ENCODE measurements at places on chromosomes 16 and 17.

GRCh38 chr17:79007504-79008381, 1.8 kb downstream of the CANT1 start:
- peak; percentile 63 for DNase-seq

DNA sequence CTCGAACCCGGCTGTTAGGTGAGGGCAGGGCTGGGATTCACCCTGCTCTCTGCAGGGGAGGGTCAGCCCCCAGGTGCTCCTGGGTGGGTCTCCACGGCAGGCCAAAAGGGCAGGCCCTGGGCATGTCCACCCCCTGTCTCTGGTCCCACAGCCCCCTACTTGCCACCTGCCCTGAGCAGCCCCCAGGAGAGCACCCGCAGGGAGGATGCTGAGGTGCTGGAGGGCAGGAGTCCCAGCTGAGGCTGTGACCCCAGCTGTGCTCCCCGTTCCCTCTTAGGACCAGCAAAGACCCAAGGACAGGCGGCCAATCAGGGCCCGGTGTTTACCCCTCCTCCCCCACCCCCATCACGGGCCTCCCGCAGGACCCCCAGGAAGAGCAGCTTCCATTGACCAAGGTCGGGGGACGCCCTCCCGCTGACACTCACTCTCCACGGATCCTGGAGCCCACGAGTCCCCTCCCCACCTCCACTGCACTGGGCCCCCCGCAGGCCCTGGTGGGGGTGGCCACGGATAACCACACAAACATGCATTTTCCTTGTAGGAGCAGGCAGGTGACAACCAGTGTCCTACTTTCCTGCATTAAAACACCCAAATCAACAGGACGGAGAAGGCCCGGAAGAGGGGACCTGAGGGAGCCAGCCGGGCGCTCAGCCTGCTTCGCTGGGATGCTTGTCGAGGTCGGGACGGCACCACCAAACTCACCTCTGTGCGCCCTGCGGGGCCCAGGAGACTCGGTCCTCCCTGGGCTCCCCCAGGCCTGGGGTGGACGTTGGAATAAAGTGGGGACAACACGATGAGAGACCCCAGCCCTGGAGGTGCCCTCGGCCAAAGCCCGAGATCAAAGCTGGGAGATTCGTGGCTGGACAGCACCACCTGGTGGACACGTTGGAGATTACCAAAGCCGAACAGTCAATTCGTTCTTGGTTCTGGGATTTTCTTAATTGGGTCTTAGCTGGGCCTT, 22.5 kb upstream of the ENPP7 start:
- DNase-seq = no peak

GRCh38 chr16:78163772-78164670, 64.6 kb downstream of the WWOX start:
- no peak for DNase-seq

GRCh38 chr16:31223044-31223443, 6.1 kb upstream of the PYDC1 start:
- no peak for DNase-seq

DNA sequence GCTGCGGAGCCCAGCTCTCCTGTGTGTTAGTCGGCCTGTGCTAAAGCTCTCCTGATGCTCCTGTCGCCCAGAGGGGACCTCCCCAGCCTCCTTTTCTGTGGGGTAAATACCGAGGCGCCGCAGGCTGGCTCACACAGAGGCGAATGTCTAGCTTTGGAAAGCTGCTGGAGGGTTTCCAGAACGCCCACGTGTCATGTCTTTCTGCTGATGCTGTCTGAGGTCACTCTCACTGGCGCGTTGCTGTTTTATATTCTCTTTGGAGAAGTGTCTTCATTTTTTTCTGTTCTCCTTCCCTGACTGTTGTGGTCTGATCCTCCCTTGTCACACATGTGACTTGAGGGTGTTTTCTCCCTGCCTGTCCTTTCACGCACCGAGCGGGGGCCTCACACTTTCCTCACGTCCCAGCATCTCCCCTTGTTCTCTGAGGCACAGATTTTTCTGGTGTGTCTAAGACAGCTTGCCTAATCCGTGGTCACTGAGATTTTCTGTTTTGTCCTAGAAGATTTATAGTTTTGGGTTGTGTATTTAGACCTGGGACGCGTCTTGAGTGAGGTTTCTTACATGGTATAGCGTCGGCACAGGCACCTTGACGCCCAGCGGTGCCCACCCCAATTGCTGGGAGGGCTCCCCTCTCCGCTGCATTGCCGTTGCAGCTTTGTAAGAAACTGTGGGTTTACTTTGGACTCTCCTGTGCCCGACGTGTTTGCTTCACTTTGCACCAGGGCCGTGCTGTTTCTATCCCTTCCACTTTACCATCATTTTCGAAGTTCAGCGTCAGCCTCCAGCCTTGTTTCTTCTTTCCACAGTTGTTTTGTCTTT, 92.1 kb upstream of the ZNF750 start:
- DNase-seq = peak; percentile 93

All from posterior vena cava (tissue), 2 donors.